ENCODE measurements at places on chromosomes 13 and 19.

DNA sequence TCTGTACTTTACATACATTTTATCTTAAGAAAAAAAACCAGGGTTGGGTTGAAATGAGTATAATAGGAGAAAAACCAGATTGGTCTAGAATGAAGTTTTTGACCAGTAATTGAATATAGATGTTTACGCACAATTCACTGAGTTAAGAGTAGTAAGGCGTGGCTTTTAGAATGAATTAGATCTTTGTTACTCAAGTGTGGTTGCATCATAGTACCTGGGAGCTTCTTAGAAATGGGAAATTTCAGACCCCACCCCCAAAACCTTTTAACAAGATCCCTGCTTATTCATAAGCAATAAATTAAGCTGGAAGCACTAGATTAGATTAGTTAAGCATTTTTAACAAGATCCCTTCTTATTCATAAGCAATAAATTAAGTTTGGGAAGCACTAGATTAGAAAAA lies 28.7 kb upstream of the LMO7 start:
- no peak for DNase-seq

GRCh38 chr13:50468849-50469669 lies 374.4 kb downstream of the DLEU7 start:
- DNase-seq: no peak

DNA sequence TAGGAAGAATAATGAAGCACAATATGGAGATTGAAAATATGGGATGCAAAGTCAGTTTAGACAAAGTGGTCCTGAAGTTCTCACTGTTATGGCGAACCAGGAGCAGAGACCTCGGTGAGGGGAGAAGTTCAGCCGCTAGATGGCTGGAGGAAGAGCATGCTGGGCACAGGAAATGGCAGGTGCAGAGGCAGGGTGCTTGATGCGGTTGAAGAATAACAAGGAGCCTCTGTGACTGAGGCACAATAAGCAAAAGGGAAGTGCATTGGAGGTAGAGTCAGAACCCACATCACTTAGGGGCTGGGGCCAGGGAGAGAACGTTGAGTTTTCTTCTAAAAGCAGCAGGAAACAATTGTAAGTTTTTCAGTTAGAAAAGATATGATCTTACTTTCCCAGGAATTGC lies 1725.2 kb downstream of the EFNB2 start:
- no peak for DNase-seq

GRCh38 chr13:46211116-46211482 lies 629 bp upstream of the LRRC63 start:
- no peak for DNase-seq

GRCh38 chr19:37506387-37507166 lies at the start of gene ZNF793:
ZNF793 (plus strand) TSS chr19:37506939; CDS start chr19:37523440, 16,501 bp downstream.
- peak; percentile 85 for DNase-seq

GRCh38 chr13:101697745-101698144 lies 245.3 kb downstream of the ITGBL1 start:
- DNase-seq: no peak

DNA sequence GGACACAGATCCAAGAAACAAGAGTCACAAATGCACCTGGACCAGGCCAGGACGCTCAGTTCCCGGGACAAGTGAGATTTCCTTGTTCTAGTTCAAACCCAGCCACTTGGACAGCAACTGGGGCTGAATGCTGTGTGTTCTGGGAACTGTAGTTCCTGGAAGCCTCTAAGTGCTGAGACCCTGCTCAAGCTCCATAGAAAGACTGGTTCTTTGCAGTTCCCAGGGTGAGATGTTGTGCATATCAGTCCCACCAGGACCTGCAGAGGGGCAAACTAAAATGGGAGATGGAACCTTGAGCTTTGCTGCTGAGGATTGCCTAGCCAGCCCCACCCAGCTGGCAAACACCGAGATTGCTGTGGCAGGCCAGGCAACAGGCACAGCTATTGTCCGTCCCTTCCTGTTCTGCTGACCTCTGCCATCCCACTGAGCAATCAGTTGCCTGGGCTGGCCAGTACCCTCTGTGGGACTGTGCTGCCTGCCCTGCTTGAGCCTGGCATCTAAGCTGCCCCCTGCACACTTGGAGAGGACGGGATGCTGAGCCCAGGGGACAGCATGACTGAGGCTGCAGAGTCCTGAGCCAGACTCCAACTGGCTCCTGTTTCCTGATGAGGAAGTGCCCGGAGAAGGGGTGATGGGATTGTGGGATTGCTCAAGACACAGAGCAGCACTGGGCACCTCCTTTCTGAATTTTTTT lies 1.4 kb upstream of the GIPC1 start:
- DNase-seq: no peak

GRCh38 chr13:73767191-73767741 lies 366.9 kb downstream of the KLF12 start:
- no peak for DNase-seq

DNA sequence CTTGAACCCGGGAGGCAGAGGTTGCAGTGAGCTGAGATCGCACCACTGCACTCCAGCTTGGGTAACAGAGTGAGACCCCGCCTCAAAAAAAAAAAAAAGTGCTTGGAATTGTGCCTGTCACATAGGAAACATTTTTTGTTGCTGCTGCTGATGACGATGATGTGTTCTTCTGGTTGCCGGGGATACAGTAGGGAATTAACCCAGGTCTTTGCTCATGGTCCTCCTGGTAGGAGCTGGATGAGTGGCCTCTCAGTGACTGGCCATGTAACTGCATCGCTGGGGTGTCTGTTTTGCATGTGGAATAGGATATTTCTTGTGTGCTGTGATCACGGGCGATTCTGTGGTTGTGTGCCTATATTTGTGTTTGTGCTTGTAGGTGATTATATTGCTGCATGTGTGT lies 4.7 kb upstream of the CNFN start:
- no peak for DNase-seq

- peak; percentile 16 for DNase-seq
These were observed 23.5 kb upstream of the DCLK1 start for GRCh38 chr13:36154567-36155291.

DNA sequence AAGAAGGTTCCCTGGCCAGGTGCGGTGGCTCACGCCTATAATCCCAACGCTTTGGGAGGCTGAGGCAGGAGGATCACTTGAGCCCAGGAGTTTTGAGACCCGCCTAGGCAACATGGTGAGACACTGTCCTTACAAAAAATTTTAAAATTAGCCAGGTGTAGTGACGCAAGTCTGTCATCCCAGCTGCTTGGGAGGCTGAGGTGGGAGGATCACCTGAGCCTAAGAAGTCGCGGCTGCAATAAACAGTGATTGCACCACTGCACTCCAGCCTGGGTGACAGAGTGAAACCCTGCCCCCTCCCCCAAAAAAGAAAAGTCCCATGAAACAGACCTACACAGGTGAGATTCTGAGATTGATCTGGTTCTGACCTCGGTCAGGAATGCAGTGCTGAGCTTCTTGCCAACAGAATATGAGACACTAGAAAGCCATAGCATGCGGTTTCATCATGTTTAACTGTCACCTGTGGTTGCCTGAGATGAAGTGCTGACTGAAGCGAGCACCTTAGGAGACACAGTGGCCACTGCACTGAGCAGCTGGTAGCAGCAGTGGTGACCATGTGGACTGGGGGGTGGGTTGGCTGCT lies 2.0 kb upstream of the A1BG start:
- DNase-seq: no peak

GRCh38 chr19:11737964-11738745 lies 591 bp downstream of the ZNF823 start:
- peak; percentile 31 for DNase-seq

DNA sequence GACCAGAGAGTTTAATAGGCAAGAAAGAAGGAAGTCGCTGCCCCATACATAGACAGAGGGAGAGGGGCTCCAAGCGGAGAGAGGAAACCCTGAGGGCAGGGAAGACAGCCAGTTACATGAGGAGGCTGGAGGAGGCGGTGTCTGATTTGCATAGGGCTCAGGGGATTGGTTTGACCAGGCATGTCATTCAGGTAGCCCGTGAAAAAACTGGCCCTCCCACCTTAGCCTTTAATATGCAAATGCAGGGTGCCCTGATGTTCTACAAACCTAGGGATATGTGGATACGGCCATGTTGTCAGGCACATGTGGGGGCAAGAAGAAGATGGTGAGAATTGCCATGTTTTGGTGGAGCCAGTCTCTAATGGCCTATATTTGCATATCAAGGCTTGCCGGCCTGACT lies 1461.6 kb downstream of the PCDH9 start:
- no peak for DNase-seq

DNA sequence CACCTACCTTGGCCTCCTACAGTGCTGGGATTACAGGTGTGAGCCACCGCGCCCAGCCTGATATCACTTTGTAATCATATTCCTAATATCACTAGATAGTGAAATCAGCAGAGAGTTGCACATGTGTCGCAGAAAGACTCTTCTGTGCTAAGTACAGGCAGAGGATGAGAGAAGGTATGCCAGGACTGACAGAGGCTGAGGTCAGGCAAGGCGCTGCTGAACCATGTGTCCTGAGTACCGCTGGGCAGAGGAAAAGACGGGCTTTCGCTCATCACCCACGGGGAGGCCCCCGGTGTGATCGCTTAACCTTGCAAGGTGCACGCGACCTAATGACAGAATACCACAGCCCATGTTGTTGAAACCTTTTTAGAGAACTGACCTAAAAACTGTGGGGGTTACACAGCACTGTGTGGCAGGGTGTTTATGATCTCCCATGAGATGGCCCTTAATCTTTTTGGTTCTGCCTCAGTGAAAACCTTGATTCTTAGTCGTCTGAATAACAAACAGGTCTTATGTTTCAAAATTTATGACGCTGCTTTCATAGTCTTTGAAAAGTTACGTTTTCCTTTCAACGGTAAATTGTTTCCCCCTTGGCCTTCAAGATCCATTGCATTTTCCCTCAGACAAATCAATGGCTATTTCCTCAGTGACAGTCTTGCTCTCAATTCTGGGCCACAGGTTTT lies 12.2 kb downstream of the GJA3 start:
- no peak for DNase-seq

GRCh38 chr13:93776936-93777335 lies 550.3 kb downstream of the GPC6 start:
- DNase-seq: no peak

DNA sequence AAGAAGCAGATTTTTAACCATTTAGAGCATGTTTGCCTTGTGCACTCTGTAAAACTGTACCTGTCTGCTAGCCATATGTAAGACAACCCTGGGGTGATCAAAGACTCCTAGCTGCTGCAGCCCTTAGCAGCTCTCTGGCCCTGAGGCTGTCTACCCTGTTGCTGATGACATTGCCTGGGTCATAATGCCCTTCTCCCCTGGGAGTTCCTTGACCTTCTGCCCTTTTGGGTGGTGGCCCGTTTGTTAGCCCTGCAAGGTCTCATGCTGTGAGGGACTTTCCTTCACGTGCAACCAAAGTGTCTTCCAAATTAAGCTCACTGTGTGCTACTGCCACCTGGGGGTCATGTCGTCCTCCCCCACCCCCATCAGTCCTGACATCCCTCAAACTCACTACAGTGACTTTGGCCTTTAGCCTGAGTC lies 7.4 kb downstream of the GPC6 start:
- DNase-seq: no peak

GRCh38 chr19:41537789-41538188 lies 38.2 kb upstream of the CEACAM21 start:
- DNase-seq: no peak

- no peak for DNase-seq
These were observed 9.9 kb downstream of the PLEKHF1 start for GRCh38 chr19:29675120-29675649.

DNA sequence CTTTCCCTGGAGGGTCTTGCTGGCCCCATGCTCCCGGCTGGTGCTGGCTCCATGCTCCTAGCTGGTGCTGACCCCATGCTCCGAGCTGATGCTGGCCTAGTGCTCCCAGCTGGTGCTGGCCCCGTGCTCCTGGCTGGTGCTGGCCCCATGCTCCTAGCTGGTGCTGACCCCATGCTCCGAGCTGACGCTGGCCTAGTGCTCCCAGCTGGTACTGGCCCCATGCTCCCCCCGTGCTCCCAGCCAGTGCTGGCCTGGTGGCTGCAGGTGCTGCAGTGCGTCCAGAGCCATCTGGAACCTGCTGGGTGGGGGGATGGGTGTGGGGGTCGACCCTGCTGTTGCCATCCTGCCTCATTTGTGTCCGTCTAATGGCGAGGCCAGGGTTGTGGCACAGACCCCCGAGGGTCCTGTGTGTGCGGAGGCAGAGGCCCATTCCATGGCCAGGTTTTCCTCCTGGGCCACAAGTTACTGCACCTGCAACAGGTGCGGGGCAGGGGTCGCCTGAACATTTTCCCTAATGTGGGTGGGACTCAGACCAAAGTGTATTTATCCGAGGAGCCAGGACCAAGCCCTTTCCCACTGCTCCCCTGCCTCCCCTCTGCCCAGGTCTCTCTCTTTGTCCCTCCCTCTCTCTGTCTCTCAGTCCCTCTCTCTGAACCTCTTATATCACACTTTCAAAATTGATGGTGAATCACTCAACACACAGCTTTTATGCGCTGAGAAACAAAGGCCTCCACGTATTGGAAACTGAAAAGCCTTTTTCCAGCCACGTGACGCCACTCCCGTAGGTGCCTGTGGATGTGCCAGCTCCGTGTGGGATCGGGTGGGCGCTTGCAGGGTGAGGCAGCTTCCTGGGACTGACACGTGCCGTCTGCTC lies 45.1 kb downstream of the MCF2L start:
- no peak for DNase-seq
